AG09309 (cell line): ENCODE measurements at places on chromosomes 4 and X.

GRCh38 chr4:150863456-150863855 is 151.6 kb downstream of the LRBA start:
- DNase-seq: no peak

DNA sequence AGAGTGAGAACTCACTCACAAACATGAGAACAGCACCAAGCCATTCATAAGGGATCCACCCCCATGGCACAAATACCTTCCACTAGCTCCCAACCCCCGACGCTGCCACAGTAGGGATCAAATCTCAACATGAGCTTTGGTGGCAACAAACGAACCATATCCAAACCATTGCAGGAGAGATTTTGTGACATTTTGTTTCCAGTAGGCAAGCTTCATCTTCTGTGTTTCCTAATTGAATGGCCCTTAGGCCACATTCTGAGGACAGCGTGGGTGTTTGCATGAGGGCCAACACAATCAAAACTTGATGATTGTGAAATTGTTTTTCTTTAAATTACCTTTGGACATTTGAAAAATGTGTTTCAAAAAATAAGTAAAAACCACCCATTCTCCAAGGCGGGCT is 102.6 kb upstream of the LNX1 start:
- DNase-seq: no peak

GRCh38 chrX:13985697-13986435 is 43.8 kb downstream of the GEMIN8 start:
- DNase-seq: no peak

DNA sequence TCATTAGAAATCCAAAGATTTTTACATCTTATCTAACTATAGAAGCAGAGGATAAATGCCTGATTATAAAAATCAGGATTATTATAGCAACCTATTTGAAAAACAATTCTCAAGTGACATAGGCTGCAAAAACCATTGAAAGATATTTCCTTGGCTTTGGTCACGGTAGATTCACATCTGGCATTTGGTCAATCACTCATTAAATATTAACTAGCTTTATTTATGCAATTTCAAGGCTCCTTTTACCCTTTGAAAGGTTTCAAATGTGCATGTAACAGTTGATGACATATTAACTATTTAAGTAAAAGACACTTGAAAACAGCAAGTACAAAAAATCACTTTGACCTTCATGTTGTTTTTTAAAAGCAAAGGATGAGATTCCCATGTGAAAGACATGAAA is 98.1 kb downstream of the MMRN1 start:
- no peak for DNase-seq

- DNase-seq: no peak
Observed at GRCh38 chr4:176782794-176783193, 9.9 kb downstream of the VEGFC start.

DNA sequence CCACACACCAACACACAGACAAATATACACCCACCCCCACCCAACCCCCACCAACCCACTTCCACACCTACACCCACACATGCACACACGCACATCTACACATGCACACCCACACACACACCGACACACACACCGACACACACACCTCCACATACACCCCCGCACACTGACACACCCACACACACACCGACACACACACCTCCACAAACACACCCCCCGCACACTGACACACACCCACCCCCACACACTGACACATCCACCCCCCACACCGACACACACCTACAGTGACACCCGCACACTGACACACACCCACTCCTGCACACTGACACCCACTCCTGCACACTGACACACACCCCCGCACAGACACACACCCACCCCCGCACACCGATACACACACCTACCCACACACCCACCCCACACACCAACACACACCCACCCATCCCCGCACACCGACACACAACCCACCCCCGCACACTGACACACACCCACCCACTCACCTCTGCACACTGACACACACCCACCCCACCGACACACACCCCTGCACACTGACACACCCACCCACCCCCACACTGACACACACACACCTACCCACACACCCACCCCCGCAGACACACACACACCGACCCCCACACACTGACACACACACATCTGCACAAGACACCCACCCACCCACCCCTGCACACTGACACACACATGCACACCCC is 31.1 kb downstream of the FGFRL1 start:
- no peak for DNase-seq

- no peak for DNase-seq
Observed at GRCh38 chr4:149135062-149135461, 680.6 kb downstream of the IQCM start.

DNA sequence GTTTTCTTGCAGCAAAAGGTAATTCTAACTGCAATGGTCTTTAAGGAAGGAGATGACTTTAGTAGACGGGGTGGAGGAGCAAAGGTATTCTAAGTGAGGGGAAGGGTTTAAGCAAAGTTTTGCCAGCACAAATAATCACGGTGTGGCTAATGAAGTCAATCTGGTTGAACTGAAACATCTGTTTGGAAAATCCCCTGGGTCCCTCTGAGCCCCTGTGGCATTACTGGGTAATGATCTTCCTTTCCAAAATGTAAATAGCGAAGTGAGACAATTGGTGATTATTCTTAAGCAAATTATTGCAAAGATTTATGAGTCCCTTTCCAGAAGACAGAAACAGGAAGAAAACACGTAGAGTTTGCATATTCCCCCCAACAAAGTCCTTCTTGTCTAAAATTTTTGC is 47.2 kb downstream of the FGFBP1 start:
- DNase-seq: no peak

- no peak for DNase-seq
Observed at GRCh38 chr4:531721-532565, 32.9 kb downstream of the PIGG start.

- no peak for DNase-seq
Observed at GRCh38 chr4:22593933-22594332, 78.1 kb upstream of the ADGRA3 start.

DNA sequence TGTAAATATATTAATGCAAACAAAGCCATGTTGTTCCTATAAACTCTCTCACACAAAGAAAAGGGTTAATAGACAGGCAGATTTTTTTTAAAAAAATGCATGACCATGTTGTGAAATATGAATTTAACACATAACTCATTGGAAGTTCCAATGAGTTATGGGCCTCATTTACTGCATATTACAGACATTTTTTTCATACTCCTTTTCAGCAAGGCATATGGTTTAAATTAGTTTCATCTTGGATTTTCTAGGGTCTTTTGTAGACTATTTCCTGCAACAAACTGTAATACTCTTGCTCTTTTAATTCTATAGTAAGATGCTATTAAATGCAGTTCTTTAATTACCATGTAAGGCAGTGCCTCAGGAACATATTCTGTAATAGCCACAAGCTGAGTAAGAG is 323.1 kb downstream of the GBA3 start:
- no peak for DNase-seq

- no peak for DNase-seq
Observed at GRCh38 chr4:137635601-137636000, 103.3 kb upstream of the PCDH18 start.

- DNase-seq: no peak
Observed at GRCh38 chrX:44731160-44731559, 112.7 kb upstream of the DUSP21 start.

DNA sequence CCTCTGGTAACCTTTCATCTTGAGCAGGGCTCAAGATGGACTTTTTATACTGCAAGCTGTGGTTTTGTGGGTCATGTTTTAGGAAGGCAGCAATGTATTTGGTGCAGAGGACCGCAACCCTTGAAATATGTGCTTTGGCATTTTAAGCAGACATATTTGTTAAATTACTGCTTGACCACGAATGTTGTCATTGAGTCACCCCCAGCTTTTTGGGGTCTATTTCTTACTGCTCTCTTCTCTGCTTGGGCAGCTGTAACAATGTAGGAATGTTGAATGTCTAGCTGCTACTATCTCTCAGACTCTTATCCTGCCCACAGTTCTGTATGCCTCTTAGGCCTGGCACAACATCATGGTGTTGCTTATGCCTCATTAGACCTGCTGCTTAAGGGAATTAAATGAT is 6.0 kb downstream of the RBPJ start:
- peak; percentile 89 for DNase-seq

DNA sequence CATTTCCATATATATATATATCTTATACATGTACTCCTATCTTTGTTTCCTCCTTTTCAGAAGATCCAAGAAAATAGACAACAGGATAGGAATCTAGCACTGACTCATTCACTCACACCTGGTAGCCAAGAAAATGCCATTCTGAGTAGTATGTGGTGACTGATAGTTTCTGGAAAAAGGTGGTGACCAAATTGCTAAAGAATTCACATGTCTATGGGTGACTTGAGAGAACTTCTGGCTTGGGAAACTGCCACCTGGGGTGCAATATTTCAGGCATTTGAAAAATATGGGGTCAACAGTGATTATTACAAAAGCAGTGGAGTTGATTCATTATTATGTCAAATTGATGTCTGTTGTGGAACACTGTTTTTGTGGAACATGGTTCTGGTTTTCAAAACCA is 605.1 kb downstream of the PCDH18 start:
- no peak for DNase-seq

- no peak for DNase-seq
Observed at GRCh38 chr4:8553991-8554405, 26.2 kb upstream of the GPR78 start.

- DNase-seq: no peak
Observed at GRCh38 chr4:83618431-83618830, 82.5 kb downstream of the GPAT3 start.

DNA sequence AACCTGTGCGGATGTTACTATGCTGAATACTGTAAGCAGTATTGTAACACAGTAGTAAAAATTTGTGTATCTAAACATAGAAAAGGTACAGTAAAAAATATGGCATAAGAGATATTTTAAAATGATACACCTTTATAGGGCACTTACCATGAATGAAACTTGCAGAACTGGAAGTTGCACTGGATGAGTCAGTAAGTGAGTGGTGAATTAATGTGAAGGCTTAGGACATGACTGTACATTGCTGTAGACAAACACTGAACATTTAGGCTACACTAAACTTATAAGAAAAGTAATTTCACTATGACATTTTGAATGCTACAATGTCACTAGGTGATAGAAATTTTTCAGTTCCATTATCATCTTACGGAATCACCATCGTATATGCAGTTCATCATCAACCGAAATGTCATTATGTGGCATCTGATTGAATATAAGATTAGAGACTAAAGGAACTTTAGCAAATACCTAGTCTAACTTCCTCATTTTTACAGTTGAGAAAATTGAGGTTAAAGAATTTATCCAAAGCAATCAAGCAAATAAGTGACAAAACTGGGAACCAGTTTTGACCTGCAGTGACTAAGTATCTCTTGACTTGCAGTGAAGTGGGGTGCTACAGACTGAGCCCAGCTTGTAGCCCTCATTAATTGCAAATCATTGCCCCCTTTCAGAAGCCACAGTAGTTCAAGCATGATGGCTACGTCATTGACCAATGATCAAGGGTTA is 55.3 kb downstream of the EGF start:
- no peak for DNase-seq

DNA sequence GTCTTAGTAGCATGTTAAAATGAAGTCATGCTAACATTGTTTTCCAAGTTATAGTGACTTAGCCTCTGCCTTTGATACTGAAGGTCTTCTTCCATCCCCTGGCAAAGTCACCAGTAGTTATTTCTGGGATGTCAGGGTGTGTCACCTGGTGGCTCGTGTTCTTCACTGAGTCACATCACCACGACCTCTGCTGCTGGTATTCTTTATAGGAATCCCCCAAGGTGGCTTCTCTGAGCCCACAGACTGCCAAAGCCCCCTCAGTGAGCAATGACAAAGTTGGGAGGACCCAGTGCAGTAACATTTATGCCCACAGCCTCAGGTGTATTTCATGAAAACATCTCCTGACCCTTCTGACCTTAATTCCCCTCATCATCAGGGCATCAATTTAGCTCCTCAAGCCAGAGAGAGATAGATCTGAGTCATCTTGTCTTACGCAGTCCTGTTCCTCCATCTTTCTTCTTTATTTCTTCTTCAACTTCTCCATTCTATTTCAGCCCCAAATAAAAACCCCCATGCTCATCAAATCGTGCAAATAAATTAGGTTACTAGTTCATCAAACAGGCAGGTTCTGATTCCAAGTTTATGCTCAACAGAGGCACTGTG is 29.3 kb upstream of the GPRIN3 start:
- no peak for DNase-seq

DNA sequence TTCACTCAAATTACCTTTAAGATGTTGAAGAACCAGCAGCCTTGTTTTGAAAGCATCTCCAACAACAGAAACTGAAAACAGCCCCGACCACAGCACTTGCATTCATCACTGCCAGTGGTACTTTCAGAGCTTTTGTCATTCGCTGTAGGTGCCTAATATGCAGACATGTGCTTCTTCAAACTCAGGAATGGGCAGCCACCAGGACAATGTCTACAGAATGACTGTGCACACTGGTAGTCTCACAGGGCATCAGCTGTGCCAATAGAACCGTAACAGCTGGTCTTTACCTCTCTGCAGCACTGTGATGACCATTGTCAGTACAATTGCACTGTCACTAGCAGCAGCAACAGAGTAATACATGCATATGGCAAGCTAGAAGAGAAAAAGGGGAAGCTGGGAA is 1149.7 kb downstream of the STPG2 start:
- no peak for DNase-seq

DNA sequence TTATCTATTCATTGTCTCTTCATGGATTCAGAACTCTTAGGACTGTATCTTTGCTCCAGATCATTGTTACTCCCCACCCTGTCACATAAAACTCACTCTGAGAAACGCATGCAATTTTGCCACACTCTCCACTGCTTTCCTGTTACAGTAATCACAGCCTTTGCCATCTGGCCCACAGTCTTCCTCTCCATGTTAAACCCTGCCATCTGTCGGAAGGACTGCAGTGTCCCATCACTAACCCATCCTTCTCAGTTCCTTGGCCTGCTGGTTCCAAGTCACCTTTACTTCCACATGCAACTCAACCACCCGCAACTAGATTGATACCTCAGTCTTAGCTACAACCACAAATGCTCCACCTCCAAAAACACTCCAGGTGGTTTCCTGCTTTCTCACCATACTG is 308.7 kb upstream of the FAM241A start:
- DNase-seq: no peak

GRCh38 chr4:59945716-59946115 is 1254.4 kb upstream of the ADGRL3 start:
- DNase-seq: no peak

DNA sequence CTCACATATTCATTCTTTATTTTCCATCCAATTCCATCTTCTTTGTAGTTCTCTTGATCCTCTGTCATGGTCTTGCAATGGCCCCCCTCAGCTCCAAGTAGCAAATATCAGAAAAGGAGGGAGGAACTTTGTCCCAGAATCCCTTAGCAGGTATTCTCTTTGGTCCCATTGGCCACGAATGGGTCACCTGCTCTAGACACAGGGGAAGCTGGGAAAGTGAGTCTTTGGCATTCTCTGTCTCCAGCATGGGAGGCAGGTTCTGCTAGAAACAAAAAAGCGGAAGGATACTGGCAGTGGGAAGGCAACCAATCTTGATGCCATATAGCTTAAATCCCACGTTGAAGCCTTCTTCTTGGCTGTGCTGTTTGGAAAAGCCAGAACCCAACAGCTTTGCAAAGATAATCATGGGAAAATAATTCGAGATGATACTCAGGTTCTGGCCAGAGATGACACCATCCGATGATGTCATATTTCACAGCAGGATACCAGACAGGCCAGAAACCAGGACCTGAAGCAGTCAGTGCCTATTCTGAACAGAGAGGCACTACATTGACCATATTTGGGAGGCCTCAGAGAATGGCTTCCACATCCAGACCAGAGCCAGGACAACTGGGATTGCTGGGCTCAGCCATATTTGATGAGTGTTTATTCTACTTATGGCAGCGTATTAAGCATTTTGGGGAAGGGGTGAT is 110.4 kb upstream of the ATXN3L start:
- DNase-seq: no peak

GRCh38 chrX:72392816-72393800 is 87.4 kb upstream of the CITED1 start:
- DNase-seq: no peak
